ENCODE measurements at places on chromosomes 1 and 21.
A peak's percentile ranks its signal among the peaks of the same experiment; 100 is the strongest.

- no peak for DNase-seq
Measured at GRCh38 chr1:174399211-174399610, 48.6 kb upstream of the GPR52 start.

DNA sequence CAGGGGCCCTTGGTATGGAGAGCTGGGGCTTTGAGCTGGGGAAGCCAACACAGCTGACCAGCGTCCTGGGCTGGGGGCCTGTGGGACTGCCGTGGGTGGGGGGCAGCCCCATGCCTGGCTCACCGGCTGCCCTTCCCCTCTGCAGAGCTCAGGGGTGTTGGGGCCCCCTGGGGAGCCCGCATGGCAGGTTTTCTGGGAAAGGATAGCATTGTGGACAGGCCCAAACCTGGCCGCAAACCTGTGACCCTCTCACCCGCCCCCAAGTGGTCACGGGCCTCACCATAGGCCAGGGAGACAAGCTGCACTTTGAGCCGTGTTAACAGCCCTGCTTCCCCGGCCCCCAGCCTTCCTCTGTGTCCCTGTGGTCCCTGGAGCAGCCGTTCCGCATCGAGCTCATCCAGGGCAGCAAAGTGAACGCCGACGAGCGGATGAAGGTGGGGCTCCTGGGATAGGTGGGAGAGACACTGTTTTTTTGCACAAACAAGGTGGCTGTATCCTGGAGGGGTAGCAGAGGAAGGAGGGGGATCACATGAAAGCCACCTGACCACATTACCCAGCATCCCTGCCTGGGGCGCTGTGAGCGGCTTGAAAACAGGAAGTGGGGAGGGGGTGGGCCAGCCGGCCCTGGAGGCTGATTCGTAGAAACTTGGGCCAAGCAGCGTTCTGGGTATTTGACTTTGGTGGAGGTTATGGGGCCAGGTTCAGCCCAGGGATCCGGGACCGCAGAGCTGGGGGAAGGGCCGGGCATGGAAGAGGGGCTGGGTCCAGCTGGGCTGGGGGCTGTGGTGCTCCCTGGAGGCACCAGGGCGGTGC, 65.9 kb downstream of the PIK3CD start:
- DNase-seq: peak; percentile 83

GRCh38 chr1:19359357-19359756, 47.2 kb downstream of the SLC66A1 start:
- no peak for DNase-seq

DNA sequence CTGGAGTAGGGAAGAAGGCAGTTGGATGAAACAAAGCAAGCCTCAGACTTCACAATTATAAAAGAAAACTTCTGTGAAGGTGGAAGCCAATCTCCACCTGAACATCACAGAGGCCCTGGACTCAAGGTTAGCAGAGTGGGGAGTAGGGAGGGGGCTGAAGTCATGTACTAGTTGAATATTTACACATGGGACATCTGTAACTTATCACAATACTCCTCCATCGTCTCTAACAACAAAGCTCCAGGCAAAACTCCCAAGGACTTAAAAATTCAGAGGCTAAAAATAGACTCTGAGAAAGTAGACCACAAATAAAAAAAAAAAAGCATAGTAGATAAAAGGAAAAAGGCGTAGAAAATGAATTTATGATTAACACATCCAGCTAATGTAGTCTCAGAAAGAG, 326.3 kb upstream of the PKN2 start:
- no peak for DNase-seq

DNA sequence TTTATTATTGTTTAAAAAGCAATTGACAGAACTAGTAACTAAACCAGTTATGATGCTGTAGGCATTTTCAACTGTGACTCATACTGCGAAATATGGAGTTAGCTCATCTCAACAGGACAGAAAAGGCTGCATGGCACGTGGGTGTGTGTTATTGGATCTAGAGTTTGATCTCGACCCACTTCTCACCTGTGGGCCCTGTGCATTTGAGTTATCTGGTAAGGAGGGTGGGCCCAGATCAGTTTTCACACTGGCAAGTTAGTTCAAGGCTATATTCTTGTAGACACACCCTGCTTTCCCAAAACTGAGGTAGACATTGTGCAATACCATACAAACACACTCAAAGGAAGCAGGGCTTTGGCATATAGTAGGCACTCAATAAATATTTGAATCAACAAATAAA, 71.3 kb upstream of the PRDX6 start:
- DNase-seq: no peak

DNA sequence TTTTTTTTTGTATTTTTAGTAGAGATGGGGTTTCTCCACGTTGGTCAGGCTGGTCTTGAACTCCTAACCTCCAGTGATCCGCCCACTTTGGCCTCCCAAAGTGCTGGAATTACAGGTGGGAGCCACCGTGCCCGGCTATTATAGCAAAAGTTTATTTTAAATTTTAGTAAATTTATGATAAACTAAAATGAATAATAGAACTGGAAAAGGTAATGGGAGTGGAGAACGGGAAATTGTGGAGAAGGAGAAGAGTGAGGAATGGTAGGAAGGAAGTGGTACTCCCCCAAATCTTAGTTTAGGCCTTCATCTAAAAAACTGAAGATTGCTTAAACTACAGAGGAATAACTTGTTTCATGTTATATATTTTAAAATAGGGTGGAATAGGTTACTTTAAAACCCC, 7.6 kb upstream of the PI4KB start:
- DNase-seq: no peak

- DNase-seq: no peak
Measured at GRCh38 chr1:209655411-209656231, 3.4 kb upstream of the LAMB3 start.

DNA sequence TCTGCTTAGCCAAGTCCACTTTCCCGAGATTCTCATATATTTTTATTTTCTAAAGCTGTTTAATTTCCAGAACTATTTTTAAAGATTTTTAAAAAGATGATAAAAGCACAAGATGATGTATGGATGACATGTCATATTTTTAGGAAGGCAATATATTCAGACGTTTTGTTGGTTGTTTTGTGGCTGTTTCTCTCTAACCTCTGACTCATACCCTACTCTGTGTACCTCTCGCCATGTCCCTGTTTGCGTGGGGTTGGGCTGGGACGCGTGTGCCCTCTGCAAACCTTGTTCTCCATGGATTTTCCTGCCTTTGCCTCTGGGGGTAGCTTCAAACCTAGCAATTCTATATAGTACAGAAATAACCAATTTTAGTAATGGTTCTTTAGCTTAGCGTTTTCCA, 132.0 kb downstream of the GALNT2 start:
- no peak for DNase-seq

DNA sequence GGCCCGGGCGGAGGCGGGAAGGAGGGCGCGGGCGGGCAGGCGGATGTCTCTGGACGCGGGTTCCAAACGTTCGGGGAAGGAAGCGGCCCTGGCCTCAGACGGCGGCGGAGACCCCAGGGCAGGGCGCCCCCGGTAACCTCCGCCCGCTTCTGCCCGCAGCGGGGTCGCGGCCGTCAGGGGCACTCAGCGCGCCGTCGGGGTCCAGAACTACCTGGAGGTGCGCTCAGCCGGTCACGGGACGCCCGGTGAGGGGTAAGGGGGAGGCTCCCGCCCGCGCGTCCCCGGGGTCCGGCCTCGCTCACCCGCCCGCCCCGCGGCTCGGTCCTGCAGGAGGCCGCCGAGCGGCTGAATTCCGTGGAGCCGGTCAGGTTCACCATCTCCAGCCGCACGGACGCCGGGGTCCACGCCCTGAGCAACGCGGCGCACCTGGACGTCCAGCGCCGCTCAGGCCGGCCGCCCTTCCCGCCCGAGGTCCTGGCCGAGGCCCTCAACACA, 406 bp downstream of the PUSL1 start:
- DNase-seq: no peak

- no peak for DNase-seq
Measured at GRCh38 chr1:92323473-92324453, 24.9 kb downstream of the RPAP2 start.

- DNase-seq: no peak
Measured at GRCh38 chr1:164765557-164765956, 206.6 kb downstream of the PBX1 start.

DNA sequence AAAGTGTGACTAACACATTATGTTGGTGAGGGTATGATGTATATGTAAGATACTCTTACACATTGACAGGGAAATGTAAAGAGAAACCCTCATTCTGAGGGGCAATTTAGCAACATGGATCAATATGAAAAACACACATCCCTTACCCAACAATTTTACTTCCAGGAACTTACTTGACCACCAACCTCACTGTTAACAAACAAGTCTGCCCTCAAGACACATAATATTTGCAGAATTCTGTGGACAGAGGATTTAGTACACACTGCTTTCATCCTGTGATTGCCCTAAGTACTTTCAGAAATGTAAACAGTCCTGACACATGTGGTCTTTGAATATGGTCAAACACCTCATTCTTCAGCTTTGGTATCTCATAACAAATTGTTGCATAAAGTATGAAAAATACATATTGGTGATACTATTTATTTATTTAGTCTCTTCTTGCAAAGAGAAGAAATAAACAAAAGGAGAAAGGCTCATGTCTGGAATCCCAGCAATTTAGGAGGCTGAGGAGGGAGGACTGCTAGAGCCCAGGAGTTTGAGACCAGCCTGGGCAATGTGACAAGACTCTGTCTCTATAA, 6.9 kb downstream of the USP48 start:
- no peak for DNase-seq

DNA sequence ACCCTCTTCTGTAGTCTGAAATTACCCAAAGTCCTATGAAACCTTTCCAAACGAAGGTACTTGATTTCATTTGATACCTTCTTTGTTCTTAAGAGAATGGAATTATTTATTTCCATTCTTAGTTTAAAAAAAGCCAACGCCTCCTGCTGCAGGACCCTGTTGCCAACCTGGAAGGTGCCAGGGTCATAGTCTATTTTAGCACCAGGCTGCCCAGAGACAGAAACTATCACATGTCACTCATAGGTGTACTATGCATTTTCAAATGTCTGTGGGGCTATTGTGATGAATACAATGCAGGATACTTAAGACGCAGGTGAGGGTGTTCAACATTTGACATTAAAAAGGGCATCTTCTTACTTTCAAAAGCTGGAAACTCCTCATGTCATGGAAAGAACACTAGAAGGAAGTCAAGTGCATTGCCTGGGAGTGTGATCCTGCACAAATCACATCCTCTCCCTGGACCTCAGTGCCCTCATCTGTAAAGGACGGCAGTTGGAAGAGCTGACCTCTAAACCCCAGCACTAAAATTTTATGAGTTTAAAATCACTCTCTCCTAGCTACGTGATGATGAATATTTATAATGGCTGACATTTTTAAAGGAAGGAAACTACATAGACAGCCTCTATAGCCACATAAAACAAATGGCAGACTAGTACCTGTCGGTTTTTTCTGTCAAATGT, 107.3 kb upstream of the SYT6 start:
- no peak for DNase-seq

DNA sequence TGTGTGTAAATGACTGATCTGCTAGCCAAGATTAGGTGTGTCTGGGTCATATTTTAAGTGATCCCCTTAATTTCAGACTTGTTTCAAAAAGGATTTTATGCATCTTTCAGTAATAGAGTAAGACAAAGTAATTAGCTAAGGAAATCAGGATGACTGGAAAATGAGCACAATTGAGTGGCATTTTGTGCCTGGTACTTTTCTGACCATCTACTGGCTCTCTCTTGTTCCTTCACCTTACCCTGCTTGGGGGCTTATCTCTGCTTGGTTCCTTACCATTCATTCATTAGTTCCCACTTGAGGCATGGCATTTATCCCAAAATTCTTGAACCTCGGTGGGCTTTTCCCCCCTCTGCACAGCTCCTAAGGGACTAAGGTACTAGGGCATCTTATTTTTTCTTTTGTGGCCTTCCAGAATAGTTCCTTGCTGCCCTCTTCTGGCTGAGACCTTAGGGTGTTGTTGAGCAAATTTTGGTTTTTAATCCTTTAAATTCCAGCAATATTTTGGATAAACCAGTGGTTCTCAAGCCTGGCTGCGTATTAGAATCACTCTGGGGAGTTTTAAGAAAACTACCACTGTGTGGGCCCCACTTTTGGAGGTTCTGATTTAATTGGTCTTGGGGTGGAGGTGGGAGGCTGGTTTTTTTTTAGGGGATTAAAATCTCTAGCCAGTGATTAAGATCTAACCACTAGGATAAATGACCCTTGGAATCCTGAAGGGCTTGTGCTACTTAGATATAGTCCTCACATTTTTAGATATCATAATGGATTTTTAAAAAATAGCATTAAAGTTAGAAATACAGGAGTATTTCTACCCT, 50.8 kb downstream of the HS2ST1 start:
- no peak for DNase-seq

DNA sequence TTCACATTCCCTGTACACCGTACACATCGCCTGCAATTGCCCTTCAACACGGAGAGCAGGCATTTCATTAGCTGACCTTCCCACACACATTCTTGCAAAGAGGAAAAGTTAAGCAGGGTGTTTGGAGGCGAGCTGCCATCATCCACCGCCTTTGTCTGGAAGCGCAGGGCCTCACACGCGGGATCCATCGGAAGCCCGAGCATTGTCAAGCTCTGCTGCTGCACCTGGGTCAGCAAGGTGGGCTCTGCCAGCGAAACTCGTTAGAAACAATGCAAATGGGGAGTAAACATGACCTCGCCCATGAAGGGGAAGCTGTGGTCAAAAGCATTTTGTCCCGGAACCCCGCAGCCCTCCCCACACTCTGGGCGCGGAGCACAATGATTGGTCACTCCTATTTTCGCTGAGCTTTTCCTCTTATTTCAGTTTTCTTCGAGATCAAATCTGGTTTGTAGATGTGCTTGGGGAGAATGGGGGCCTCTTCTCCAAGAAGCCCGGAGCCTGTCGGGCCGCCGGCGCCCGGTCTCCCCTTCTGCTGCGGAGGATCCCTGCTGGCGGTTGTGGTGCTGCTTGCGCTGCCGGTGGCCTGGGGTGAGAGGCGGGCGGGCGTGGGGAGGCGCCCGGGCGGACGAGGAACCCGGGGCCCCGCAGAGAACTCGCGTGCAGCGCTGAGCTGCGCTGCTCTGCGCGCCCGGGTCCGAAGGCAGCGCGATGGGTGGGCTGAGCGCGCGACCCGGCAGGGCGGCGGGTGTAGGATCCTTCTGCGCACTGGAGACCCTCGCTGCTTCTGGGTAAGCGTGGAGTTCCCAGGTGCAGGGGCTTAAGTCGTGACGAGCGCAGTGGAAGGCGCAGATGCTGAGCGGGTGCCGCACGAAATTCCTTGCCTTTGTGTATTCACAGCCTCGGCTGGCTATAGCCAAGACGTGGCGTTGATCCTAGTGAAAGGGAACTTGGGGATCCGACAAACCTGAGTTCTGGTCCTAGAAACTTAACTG, at the start of gene CR1:
Gene CR1, plus strand, starts transcription at position 357 of the 992 bp plus-strand sequence. Its CDS starts 111 bp downstream, at position 468.
- DNase-seq: peak; percentile 41

- DNase-seq: no peak
Measured at GRCh38 chr1:50214717-50215116, 106.0 kb downstream of the ELAVL4 start.

DNA sequence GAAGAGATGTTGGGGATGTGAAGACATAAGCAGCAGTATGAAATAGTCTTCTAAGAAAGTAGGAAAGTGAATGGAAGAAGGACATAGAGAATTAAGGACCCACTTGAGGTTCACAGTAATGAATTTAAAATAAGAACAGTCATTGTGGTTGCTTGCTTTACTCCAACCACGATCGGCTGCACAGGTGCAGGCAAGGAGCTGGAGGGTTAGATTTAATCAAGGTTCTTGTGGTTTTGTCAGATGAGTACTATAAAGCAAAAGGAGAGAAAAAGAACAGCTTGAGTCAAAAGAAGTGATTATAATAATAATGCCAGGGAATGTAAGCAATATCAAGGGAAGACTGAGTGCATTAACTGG, 46.1 kb upstream of the RBM34 start:
- DNase-seq: peak; percentile 22
